CD4-positive, alpha-beta T cell treated with Interleukin-4 for 4 hours (primary cell): ENCODE measurements at places on chromosomes 11 and 22.
A peak's percentile ranks its signal among the peaks of the same experiment; 100 is the strongest.

- DNase-seq = no peak
These were observed 1.7 kb upstream of the MYRF start for GRCh38 chr11:61750631-61751273.

GRCh38 chr22:46754110-46754799 is 8.2 kb upstream of the TBC1D22A start:
- peak; percentile 61 for DNase-seq

- DNase-seq = peak; percentile 71
These were observed at the start of gene MAPK11 for GRCh38 chr22:50269970-50270665. MAPK11 (minus strand) TSS chr22:50270380; CDS start chr22:50270292, 88 bp downstream.

- DNase-seq = no peak
These were observed 14.5 kb upstream of the CAVIN3 start for GRCh38 chr11:6334806-6335205.

DNA sequence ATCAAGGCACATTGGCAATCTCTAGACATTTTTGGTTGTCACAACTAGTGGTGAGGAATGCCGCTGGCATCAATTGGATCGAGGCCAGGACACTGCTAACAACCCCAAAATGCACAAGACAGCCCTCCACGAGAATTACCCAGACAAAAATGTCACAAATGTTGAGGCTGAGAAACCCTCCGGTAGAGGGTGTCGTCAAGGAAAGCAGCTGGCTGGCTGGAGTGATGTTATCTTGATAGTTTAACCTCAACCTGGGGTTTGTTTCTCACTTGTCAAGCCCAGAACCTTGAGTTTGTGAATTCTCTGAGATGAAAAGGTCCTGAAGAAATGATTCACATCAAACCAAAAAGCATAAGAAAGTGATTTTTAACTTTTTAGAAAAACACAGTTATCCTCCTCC is 21.1 kb upstream of the TMPRSS13 start:
- DNase-seq = peak; percentile 89

DNA sequence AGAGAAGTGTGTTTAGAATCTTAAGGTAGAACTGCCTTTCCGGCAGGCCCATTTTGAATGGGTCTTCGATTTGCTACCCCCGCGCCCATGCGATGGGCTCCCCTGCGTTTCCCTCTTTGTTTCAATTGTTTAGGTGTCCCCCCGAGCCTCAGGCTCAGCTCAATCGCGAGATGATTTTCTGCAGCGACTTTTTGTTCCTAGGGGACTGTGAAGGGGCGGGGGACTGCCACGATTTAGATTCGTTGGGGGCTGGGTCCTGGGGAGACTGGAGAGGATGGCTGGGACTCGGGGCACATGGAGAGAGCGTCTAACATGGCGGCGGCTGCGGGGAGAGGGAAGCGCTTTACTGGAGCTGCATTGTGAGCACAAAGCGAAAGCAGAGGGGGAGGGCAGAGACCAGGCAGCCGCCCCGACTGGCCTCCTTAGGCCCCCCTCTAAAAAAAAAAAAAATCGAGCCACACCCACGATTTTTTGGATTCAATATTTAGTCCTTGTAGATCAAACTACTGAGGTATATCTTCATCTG is 1.7 kb downstream of the CAPRIN1 start:
- DNase-seq = peak; percentile 78

DNA sequence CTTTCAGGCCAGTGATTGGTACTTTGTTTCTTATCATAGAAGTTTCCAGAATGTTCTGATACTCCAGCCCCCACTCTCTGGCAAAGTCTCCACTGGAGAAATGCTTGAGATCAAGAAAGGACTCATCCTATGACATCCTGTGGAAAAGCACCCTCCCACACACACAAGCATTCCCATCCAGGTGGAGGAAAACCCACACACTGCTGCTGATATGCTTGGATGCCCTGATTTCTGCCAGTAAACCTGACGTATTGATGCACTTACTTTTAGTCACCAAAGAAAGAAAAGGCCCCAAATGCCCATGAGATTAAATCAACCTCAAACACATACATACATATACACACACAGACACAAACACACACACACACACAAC is 9.2 kb upstream of the SLC5A12 start:
- no peak for DNase-seq

GRCh38 chr11:115900111-115900510 is 395.9 kb upstream of the CADM1 start:
- no peak for DNase-seq

DNA sequence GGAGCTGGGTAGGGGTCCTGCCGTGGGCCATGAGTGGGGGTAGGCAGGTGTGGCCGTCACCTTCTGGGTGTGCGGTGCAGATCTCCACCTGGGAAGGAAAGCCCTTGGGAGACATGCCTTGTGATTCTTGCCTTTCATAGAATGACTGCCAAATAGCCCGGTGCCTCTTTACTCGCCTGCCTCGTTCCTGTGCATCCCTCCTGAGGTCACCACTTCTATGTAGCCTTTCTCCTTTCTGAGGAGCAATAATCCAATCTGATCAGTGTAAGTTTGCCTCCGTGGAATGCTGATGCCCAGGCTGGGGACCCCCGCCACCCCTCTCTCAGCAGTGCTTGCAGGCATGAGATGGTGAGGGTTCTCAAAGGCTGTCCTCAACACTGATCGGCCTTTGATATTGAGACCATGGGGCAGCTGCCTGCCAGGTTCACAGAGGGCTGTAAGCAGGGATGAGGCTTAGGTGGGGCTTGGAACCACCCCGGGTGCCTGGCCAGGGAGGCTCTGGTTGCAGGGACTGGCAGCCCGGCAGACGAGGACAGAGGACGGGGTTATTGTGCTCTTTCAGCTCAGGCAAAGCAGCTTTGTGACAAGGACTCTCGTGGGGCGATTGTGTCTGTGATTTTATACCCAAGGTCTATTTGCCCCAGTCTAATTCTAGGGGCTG is 86.1 kb upstream of the WNT7B start:
- DNase-seq = no peak

- DNase-seq = peak; percentile 94
These were observed at the start of gene PGM2L1 for GRCh38 chr11:74398244-74399159. PGM2L1 (minus strand) TSS chr11:74398433; CDS start chr11:74398161, 272 bp downstream.

DNA sequence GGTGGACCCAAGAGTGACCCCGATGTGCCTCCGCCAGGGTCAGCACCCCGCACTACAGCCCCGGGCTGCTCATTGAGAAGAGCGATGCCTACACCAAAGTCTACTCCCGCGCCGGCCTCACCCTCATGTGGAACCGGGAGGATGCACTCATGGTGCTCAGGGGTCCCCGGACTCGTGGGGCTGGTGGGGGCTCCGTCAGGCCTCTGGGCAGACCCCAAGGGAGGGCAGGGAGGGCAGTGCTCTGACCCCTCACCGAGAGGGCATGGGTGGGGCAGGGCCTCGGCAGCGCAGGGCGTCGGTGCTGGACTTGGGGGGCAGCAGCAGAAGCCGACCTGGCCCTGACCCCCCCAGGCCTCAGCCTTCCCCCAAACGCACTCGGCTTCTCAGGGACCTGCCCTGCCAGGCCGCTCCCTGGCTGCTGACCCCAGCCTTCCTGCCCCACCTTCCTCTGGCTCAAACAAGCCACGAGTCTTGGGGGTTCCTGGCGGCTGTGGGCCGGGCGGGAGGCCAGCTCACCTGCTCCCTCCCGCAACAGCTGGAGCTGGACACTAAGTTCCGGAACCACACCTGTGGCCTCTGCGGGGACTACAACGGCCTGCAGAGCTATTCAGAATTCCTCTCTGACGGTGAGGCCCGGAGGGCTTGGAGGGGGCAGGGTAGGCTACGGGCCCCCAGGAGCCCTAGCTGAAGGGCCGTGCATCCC is 2.9 kb downstream of the MUC2 start:
- DNase-seq = no peak

DNA sequence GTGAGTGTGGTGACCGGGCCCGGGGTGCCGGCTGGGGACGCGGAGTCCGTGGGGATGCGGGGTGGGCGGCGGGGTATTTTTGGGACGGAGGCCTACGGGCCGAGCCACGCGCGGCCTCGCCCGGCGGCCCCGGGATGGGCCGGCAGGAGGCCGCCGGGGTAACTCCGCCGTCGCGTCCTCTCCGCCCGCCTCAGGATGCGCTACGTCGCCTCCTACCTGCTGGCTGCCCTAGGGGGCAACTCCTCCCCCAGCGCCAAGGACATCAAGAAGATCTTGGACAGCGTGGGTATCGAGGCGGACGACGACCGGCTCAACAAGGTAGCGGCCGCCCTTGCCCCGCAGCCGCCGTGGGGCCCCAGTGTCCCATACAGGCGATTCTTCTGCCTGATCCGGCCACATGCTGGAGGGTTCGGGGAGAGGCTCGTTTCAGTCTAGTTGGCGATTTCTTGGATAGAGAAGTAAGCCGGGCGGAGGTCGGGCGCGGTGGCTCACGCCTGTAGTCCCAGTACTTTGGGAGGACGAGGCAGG is 337 bp downstream of the RPLP2 start:
- no peak for DNase-seq

DNA sequence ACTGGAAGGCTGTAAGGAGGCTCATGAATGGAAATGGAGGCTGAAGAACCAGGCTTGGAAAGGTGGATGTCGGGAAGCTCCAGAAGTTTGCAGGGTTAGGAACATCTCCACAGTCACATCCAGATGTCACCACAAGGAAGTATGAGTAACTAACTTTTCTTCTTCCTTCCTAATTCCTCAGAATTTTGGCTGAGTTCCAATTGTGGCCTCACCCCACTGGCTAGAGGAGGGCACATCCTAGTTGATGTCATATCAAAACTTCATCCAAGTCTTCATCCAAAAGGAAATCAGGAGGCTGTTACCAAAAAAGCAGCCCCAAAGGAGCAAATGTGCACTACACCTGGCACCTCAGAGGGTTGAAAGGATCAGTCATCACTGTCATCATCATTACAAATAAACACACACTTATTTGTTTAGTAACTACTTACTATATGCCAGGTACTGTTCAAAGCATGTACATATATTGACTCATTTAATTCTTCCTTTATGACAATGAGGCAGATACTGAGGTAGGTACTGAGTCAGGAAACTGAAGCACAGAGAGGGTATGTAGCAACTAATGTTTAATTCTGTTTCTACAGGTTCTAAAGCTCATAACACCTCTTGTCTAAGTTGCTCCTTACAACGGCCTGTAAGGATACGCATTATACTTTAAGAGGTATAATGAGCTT is 7.3 kb upstream of the PTPN5 start:
- DNase-seq = no peak
